Psoas muscle (tissue), 8 donors: ENCODE measurements at places on chromosomes 3 and 15. TPM values are rescaled to one million over a fixed set of nuclear protein-coding genes. Genes with fewer than 3 reads are reported as not detected.

DNA sequence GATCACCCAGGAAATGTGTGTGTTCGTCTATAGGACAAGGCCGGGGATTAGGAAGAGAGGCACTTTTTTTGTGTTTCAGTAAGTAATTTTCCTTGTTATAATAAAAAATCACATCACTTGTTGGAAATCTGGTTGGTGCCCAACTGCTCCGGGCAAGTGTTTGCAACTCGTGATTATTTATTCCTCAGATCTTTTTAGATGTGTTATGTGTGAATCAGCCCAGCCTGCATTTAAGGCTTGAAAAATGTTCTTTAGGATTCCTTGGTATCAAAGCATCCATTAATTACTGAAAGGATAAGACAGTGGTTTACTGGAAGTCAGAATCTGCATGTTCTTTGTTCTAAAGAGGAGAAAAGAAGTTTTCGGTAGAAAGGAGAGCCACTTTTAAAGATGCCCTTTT lies 345.6 kb downstream of the FEZF2 start:
- H3K27me3 ChIP-seq, result no peaks in the 10 kb centered on the region
- DNase-seq, result no peak
- H3K4me1 ChIP-seq, result no peaks in the 10 kb centered on the region
- H3K4me3 ChIP-seq, result no peak overlapping the region

DNA sequence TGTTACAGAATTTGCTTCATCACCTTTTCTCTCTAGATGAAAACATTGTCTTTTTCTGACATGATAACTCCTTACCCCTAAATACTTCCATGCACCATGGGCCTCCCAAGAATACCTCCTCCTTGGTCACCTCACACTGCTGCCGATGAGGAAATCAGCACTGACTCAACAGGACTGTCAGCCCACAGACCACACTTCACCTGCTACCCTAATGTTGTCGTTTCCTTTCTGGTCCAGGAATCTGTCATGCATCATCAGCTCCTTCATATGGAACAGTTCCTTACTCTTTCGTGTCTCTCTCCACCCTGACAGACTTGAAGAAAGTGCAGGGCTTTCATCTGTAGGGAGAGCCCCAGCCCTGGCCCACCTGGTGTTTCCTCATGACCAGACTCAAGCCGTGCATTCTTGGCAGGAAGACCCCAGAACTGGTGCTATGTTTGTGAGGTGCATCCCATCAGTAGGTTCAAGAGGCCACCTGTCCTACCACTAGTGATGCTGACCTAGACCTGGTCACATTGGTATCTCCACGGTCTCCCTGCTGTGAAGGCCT lies 41.1 kb upstream of the PLXNA1 start:
- no peaks in the 10 kb centered on the region for H3K36me3 ChIP-seq
- H3K4me3 ChIP-seq, result no peak overlapping the region
- DNase-seq, result no peak
- no peaks in the 10 kb centered on the region for H3K27me3 ChIP-seq
- H3K27ac ChIP-seq, result no peak overlapping the region
- H3K4me1 ChIP-seq, result no peaks in the 10 kb centered on the region

- H3K4me3 ChIP-seq, result no peak overlapping the region
- H3K36me3 ChIP-seq, result no peaks in the 10 kb centered on the region
- no peaks in the 10 kb centered on the region for H3K27me3 ChIP-seq
Observed at GRCh38 chr3:96900566-96900965, 86.2 kb downstream of the EPHA6 start.

- no peaks in the 10 kb centered on the region for H3K36me3 ChIP-seq
- H3K4me3 ChIP-seq, result no peak overlapping the region
- no peak overlapping the region for H3K27ac ChIP-seq
- H3K4me1 ChIP-seq, result no peaks in the 10 kb centered on the region
- no peaks in the 10 kb centered on the region for H3K27me3 ChIP-seq
- DNase-seq, result no peak
Observed at GRCh38 chr3:32972482-32973146, 21.2 kb downstream of the CCR4 start.

DNA sequence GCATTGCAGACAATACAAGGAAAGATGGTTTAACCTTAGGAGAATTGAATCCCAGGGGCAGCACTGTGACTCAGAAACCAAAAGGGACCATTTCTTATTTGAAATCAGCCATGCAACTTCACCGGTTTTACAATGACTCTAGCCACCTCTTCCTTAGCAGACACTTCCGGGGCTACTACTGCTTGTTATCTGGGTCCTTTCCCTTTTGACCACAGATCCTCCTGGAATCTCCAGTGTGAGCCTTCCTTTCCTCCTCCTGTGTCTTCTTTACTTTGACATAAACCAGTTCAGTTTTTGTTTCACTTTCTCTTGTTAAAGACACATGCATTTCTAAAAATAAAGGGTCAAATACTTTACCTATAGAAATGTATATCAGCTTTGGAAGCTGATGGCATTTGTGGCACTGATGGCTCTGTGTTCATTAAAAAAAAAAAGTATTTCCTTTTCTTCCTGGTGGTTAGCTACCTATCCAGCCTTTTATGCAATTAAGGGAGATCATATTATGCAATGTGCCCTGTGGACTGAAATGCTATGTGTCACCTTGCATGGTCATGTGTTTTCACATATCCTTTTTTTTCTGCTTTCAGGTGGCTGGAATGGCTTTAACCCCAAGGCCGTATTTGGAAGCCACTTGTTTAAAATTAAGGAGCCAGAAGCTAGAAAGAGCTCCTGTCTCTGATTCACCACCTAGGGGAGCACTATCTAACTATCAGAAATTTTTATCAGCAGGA lies 296.2 kb downstream of the CHL1 start:
- H3K4me1 ChIP-seq, result no peaks in the 10 kb centered on the region
- no peak overlapping the region for H3K27ac ChIP-seq
- no peak for DNase-seq

GRCh38 chr15:78875107-78875914 lies 2.6 kb downstream of the MORF4L1 start:
- peaks cover 51% of the 10 kb centered on the region for H3K4me1 ChIP-seq
- no peaks in the 10 kb centered on the region for H3K27me3 ChIP-seq
- no peak for DNase-seq
- H3K4me3 ChIP-seq, result peak overlapping the region; percentile 84

DNA sequence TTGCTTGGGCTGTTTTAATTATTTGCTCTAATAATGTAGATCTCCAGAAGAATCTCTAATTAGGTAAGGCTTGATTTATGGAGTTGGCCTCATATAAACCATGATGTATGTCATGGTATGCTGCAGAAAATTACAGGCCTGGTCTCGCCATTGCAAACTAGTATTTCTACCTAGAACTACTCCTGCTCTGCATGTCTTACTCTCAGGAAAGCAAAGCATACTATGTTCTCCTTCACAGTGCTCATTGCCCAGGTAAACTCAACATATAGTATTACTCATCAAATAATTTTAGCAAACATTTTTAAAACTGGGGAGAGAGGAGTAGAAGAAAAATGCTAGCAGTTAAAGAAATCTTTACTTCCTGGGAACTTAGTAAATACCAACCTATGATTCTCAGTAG lies 90.7 kb downstream of the FILIP1L start:
- no peaks in the 10 kb centered on the region for H3K27me3 ChIP-seq
- H3K4me3 ChIP-seq, result no peak overlapping the region
- DNase-seq, result no peak
- H3K4me1 ChIP-seq, result peaks cover 50% of the 10 kb centered on the region

DNA sequence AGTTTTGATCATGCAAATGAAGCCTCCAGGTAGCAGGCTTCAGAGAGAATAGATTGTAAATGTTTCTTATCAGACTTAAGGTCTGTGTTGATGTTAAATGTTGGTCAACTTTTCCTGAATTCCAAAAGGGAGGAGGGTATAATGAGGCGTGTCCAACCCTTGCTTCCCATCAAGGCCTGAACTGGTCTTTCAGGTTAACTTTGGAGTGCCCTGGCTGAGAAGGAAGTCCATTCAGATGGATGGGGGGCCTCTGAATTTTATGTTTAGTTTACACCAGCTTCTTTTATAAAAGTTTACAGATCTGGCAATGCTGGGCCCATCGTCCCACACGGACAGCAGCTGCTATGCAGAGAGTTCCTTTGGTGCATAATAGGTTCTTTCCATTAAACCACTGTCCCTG lies 8.9 kb downstream of the CCDC13 start:
- DNase-seq, result no peak
- H3K27ac ChIP-seq, result no peak overlapping the region
- H3K4me1 ChIP-seq, result no peaks in the 10 kb centered on the region
- H3K36me3 ChIP-seq, result no peaks in the 10 kb centered on the region
- H3K27me3 ChIP-seq, result no peaks in the 10 kb centered on the region

GRCh38 chr3:119098619-119099222 lies 47.2 kb upstream of the TEX55 start:
- H3K27me3 ChIP-seq, result no peaks in the 10 kb centered on the region
- H3K4me3 ChIP-seq, result no peak overlapping the region
- no peak for DNase-seq

DNA sequence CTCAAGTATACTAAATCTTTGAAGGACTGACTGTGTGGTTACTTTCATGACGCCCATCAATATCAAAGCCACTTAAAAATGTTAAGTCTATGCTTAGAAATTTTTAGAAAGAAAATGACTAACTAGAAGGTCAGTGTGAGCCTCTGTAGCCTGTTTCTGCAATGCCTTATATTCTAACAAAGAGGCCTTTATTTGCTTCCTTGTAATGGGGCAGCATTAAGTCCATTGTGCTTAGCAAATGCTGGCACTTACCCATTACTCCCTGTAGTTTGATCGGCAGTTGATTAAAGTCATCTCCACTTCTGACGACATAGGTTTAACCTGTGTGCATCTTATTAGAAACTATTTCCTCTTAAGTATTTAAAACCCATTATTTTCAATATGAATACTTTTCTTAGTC lies 91.6 kb upstream of the FAM98B start:
- no peaks in the 10 kb centered on the region for H3K4me1 ChIP-seq
- H3K27ac ChIP-seq, result no peak overlapping the region
- H3K36me3 ChIP-seq, result no peaks in the 10 kb centered on the region

DNA sequence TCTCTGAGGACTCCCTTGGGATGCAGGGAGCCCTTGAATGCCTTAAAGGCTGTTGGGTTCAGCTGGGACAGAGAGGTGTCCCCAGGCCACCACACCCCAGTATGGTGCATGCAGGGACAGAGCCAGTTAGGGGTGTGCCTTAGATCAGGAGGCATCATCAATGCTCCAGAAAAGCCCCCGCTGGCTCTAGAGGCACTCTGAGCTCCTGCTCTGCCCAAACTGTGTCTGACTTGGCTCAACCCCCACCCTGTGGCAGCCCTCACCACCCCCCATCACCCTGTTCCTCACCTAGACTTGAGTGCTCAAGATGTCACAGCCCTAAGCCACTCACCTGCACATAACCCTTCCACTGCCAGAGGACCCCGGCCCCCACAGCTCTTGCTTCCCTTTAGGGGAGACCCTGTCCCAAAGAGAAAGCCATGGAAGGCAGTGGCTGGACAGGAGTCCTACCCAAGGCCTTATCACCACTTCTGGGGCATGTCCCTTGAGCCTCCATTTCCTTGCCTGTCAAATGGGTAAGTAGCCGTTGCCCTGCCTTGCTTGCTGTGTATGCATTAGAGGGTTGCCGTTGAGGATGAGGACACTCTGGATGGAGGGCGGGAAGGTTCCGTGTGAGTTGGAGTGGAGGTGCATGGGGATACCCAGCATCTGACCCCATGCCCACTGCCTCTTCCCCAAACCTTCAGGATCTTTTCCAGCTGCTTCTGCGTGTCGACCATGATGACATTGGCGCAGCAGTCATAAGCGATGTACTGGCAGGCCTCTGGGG lies 41.4 kb downstream of the ACSBG1 start:
- no peaks in the 10 kb centered on the region for H3K36me3 ChIP-seq
- H3K27ac ChIP-seq, result no peak overlapping the region
- no peak for DNase-seq
- H3K4me1 ChIP-seq, result no peaks in the 10 kb centered on the region

- no peak overlapping the region for H3K4me3 ChIP-seq
- H3K27ac ChIP-seq, result no peak overlapping the region
- peaks cover 11% of the 10 kb centered on the region for H3K27me3 ChIP-seq
- no peak for DNase-seq
Observed at GRCh38 chr3:68919000-68919399, 13.3 kb downstream of the TAFA4 start.

GRCh38 chr15:97545799-97546198 lies 414.7 kb upstream of the ARRDC4 start:
- H3K4me1 ChIP-seq, result no peaks in the 10 kb centered on the region
- no peaks in the 10 kb centered on the region for H3K27me3 ChIP-seq
- H3K36me3 ChIP-seq, result no peaks in the 10 kb centered on the region
- no peak overlapping the region for H3K4me3 ChIP-seq

- H3K4me3 ChIP-seq, result no peak overlapping the region
- H3K27ac ChIP-seq, result no peak overlapping the region
- no peaks in the 10 kb centered on the region for H3K4me1 ChIP-seq
- no peaks in the 10 kb centered on the region for H3K27me3 ChIP-seq
- no peak for DNase-seq
Observed at GRCh38 chr15:28021281-28022039, 77.7 kb downstream of the OCA2 start.

- peaks cover 19% of the 10 kb centered on the region for H3K4me1 ChIP-seq
- DNase-seq, result peak; percentile 75
- no peaks in the 10 kb centered on the region for H3K27me3 ChIP-seq
Observed at GRCh38 chr15:74847432-74847831, 4.5 kb upstream of the ULK3 start.

Gene ARRDC4
- total RNA-seq, result 25.2 TPM

Gene COX5A
- total RNA-seq, result 635 TPM

Gene ADAMTS9
- 17.3 TPM for total RNA-seq

Gene NME9
- total RNA-seq, result 3.1 TPM

Gene PLSCR5
- total RNA-seq, result not detected

Gene ARL8B
- total RNA-seq, result 141 TPM

Gene PODXL2
- 2.1 TPM for total RNA-seq
